ENCODE measurements at places on chromosomes 2 and 18.

DNA sequence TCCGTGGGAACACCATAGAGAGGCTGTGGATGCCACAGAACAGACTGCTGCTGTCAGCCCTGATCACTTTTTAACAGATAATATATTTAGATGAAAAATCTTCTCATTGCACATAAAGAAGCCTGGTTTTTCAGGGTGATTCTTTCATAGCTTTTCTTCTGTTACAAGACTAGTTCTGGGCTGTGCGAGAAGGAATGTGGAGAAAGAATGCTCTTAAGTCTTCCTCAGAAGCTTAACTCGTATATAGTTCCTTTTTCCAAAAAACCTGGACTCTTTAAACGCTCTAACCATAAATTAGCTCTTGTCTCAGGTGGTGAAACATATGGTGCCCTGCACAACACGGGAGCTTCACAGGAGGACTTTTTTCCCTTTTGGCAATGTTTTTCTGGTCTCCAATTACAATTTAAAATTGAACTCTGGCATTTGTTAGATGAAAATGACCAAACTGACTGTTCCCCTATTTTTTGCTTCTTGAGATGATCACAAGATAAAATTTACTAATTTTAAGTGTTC lies 125.9 kb upstream of the SMAD7 start:
- DNase-seq, result no peak

- DNase-seq, result no peak
Measured at GRCh38 chr2:163155279-163155883, 316.8 kb upstream of the KCNH7 start.

GRCh38 chr18:80074697-80075096 lies 34.4 kb upstream of the ADNP2 start:
- DNase-seq, result no peak

DNA sequence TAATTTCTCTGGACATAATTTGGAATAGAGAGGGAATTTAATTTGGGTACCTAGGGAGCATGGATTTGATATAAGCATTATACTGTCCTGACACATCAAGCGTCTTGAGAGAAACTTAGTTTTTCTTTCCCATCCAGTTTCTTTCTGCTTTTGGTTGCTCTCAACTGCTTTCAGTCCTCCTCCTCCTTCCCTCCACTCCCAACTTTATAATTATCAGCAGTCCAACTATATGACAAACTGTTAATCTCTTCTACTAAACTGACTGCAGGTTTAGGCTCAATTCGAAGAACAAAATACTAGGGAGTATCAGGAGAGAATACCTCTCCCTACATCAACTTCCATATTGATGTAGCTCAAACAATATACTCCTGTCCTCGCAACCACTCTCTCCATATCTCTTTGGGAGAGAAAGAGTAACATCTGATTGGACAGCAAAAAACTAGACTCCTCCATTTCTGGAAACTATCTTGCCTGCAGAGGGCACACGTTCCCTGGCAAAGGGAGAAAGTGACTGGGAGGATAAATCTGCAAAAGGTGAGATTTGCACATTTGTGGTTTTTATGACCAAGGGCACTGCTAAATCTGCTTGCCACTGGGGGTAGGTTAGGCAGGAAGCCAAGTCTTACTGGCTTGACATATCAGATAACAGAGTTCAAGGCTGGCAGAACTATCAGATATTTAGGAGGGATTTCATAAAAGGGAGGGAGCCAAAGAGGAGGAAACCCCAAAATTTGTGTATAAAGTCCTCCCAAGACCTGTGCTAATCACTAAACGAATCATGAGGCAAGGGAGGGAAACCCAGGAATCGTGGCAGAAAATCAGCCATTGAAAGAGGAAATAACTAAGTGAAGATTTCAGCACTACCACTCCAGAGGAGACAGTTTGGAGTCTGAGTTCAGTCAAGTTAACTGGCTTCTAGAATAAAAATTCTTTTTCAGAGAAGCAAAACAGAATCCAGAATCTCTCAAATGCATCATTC lies 40.0 kb downstream of the ICA1L start:
- no peak for DNase-seq

- no peak for DNase-seq
Measured at GRCh38 chr2:1642066-1642861, 102.1 kb downstream of the PXDN start.

- no peak for DNase-seq
Measured at GRCh38 chr2:124678043-124678442, 653.0 kb downstream of the CNTNAP5 start.

DNA sequence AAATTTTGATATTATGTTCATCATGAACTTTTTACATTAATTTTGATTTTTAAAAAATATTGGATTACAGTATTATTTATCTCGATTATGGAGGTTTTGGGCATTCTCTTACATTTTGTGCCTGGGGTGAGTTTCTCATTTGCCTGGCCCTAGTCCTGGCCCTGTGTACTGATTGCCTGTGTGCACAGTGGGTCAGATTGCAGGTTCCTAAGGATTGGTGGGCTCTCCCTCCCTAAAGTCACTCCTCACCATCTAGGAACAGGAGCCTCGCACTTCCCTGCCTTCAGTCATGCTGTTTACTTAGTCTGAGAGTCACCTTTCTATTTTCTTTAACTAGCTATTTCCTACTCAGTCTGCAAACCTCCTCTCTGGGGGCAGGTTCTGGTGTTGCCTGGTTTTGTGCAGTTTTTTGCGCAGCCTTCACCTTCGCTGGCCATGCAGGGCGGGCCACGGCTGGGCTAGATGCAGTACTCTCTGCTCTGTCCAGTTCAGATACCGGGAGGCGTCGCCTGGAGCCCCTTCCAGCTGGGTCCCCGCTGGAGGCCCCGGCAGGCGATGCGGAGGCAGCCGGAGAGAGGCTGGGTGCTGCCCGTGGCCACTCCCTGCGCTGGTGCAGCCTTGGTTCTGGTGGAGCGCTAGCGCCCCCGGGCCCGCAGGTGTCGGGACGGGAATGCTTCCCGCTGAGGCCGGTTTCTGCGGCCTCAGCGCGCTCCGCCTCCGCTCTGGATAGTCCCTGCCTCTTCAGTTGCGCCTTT lies 23.3 kb upstream of the MC5R start:
- DNase-seq, result peak; percentile 6

DNA sequence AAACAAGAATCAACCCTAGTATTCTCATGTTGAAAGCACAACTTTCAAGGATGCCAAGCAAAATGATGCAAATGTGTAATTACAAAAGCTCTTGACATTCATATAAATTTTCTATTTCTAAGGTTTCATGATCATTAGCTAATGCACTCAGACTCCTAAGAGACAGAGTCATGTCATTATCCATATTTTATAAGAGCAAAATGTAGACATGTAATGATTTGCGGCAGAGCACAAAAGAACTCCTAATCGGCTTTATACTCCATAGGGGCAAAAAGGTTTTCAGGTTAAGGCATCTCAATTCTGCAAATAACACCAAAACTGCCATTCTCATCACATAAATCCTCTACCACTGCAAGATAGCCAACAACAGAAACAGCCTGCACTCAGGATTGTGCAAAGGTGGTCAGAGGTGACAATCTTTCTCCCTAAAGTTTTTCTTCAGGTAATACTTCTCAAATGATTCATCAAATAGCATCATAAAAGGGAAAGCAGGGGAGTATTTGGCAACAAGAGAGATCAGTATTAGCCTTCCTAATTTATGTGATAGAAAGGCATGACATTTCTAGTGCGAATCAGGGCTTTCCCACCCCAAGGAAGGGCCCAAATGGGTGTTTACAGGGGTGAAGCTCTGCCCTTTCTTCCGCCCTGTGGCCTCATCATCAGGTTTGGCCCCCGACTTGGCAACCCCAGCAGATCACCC lies 64.7 kb downstream of the STK39 start:
- DNase-seq, result no peak

- no peak for DNase-seq
Measured at GRCh38 chr2:232339121-232340081, 39.1 kb upstream of the ALPP start.

DNA sequence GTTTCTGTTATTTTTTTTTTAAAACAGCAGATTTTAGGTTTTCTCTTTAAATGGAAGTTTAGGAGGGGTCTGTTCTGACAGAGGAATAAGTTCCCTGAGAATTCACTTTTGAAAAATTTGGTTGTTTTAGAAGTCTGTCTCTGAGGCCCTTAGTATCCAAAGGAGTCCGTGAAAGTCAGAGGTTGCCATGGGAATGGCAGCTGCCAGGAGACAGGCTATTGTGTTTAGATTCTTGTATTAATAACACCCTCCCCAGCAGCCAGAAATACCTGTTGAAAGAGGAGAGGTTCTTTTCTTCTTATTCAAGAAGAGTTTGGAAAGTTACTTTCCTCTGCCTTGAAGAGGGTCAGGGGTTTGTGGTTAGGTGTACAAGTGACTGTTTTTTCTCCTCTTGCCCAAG lies 29.5 kb downstream of the TNP1 start:
- no peak for DNase-seq

DNA sequence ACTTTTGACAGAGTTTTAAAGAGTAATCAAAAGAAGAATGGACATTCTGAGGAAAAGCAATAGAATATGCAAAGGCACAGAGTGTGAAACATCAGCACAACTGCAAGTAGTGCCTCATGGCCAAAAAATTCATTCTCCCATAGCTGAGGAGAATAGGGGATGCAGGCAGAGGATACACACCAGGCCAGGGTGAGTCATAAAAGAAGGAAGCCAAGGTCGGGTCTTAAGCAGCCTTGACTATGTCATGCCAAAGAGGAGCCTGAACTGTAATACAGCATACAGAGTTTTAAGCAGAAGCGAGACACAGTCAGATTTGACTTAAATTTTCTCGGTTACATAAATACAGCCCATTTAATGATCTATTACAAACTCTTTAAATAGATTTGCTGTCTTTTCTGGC lies 165.0 kb downstream of the LNPK start:
- DNase-seq, result no peak

GRCh38 chr18:68314403-68314802 lies 400.5 kb downstream of the TMX3 start:
- no peak for DNase-seq

GRCh38 chr2:207251573-207252192 lies 85.9 kb upstream of the KLF7 start:
- DNase-seq, result no peak

DNA sequence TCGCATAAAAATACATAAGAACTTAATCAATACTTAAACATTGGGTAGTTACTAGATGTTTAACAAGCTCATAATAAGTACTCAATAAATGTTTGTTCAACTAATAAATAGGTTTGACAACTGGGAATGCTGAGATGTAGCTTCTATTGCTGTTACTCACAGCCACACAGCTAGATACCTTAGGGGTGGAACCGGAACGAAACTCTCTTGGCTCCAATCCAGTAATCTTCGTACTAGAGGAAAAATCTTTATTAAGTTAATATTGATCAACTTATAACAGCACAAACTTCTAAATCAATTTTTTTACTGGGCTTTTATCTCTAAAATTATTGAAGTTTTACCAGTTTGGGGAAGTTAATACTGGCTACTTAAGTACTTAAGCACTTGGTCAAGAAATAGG lies 247.8 kb downstream of the PAX3 start:
- DNase-seq, result no peak

- DNase-seq, result no peak
Measured at GRCh38 chr2:15964936-15965563, 24.7 kb downstream of the MYCN start.

- no peak for DNase-seq
Measured at GRCh38 chr2:50225021-50225928, 806.7 kb downstream of the NRXN1 start.

DNA sequence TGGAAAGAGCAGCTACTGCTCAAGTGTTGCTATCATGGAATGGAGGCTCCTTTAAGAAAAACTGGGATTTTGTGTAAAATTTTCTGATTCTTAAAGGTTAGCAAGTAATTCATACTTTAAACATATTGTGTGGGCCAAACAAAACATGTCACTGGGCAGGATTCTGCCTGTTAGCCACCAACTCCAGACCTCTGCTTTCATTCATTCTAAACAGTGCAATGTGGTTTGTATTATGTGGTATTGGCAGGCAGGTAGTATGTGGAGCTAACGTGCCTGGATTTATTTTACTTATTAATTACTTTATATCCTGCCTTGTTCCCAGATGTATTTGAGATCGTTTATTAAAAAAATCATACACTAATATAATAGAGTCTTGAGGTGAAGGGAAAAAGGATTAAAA lies 1521.3 kb upstream of the ACVR2A start:
- no peak for DNase-seq

GRCh38 chr2:158786897-158787296 lies 8.2 kb upstream of the DAPL1 start:
- no peak for DNase-seq

Measured in amygdala (tissue), 56 donors.